ENCODE measurements at places on chromosomes 5 and 9. TPM values are rescaled to one million over a fixed set of nuclear protein-coding genes. Genes with fewer than 3 reads are reported as not detected.

DNA sequence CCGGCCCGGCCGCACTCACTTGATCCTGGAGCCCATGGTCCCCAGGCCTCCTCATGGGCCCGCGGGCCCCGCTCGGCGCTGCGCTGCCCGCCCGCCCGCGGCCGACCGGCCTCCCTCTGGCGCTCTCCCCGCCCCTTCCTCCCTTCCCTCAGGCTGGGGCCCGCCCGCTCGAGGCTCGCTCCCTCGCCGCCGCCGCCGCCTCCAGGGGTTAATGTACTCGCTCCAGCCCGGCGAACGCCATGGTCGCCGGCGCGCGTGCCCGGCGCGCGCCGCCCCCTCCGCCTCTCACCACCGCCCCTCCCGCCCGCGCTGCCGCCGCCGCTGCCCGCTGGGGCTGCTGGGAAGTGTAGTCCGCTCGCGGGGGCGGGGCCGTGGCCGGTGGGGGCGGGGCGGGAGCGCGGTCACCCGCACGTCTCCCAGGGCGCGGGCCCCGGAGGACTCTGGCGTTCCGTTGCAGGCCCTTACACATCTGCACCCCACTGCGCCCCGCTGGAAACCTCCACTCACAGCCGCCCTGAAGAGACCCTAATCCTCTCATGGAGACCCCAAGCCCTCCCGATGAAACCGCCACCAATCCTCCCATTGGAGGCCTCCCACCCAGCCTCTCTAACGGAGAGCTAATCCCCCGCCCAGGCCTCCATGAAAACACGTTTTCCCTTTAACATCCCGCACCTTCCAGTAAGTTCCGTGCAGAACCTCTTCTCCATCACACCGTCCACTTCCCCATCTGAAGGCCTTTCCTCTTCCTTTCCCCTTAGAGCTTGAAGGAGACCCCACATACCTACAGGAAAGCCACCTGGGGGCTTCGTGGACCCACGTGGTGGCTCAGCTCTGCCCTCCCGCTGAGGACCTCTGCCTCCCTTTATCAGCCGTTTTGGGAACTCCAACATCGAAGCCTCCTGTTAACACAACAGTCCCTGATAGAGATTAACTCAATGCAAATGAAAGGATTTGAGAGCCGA is at the start of gene DENND1A:
Gene DENND1A, minus strand, starts transcription at position 257 of the 962 bp plus-strand sequence. Its CDS starts 221 bp downstream, at position 36.
- peak; percentile 79 for DNase-seq

GRCh38 chr9:133934482-133935232 is 57.5 kb downstream of the VAV2 start:
- no peak for DNase-seq

- no peak for DNase-seq
Measured at GRCh38 chr5:31121224-31121623, 72.3 kb upstream of the CDH6 start.

GRCh38 chr9:73683862-73684591 is 532.4 kb downstream of the ANXA1 start:
- no peak for DNase-seq

- no peak for DNase-seq
Measured at GRCh38 chr9:3045153-3045552, 201.3 kb upstream of the PUM3 start.

- DNase-seq, result no peak
Measured at GRCh38 chr9:83266331-83266665, 203.4 kb upstream of the RASEF start.

DNA sequence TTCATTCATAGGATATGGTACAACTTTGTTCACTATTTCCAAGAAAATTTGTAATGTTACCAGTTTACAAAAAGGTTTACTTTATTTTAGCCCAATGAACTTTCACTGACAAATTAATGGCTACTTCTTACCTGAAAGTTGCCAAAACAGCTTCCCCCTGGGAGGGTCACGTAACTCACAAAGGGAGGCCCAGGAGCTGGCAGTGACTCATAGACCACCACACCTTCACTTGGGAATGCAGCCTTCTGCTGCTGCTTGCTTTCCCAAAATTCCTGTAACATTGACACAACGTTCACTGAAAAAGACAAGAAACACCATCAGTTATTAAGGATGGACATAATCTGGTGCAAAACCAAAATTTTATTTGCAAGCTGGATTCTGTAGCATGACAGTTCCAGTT is 18.1 kb downstream of the LIX1 start:
- DNase-seq, result no peak

DNA sequence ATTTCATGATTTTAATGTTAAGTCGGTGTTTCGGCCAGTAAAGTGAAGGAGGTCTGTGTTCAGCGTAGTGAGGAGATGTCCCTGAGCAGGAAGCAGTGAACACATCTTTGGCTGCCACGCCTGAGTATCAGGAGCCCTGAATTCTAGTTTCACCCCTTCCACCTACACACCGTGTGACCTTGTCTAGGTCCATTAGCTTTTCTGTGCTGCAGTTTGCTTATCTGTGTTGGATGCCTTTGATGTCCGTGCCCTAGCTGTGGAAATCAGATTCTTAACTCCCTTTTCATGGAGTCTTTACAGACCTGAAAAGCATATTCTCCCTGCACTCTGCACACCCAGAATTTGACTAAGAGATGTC is 601 bp downstream of the FBXO38 start:
- DNase-seq, result no peak

- DNase-seq, result no peak
Measured at GRCh38 chr9:130934702-130935647, 4.1 kb downstream of the FIBCD1 start.

DNA sequence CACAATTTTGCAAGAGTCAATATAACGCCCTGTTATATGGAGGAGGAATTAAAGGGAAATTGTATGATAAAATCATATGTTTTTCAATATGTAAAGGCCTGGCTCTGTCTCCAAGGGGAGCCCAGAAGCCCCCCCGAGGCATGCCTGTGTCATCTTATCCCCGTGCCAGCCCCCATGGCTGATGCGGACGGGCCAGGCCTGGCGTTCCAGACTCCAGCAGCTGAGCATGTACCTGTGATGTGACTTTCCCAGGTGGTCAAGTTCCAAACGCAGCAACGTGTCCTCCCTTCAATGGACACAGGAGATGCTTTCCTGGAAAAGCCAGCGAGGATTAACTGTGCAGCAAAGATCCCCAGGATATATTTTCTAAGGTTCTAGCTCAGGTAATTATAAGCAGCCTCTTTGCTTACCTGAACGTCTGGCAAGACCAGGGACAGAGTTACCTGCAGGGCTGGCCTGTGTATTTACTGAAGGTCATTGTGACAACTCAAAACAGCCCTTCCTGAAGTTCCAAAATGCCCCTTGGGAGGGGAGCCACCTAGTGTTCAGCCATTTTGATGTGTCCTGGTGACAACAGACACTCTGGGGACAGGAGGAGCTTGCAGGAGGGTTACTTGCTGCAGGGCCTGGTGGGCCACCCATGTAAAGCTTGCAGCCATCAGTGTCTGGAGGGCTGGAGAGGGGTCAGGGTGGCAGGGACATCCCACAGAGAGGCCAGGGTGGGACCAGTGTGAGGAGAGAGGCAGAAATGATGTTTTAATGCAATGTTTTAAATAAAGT is 53.3 kb upstream of the RNU6ATAC start:
- DNase-seq, result no peak

DNA sequence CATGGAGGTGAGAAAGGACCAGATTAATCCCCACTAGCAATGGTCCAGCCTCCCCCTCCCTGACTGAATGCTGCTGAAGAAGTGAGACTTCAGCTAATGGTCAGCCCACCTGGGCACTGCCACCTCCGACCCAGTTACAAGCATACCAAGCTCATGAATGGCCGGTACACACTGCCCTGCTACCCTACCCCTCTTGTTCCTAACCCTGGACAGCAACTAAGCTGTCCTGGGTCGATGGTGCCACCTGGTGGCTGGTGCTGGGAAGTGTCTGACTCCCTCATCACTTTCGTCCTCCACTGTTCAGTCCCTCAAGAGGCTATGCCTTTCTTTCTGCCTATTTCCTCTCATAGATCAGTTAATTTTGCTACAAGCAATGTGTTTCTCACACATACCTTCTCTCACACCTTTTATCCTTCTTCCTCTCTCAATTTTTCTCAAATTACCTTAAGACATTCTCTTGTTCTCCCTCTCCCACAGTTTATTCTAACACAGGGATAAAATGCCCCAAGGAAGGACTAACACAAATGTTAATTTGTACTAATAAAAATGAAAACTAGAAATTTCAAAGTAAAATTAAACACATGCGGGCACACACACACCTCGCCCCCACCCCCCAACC is 42.4 kb downstream of the PAX5 start:
- no peak for DNase-seq

GRCh38 chr5:108380531-108381349 is 1.2 kb downstream of the FBXL17 start:
- DNase-seq, result peak; percentile 21

DNA sequence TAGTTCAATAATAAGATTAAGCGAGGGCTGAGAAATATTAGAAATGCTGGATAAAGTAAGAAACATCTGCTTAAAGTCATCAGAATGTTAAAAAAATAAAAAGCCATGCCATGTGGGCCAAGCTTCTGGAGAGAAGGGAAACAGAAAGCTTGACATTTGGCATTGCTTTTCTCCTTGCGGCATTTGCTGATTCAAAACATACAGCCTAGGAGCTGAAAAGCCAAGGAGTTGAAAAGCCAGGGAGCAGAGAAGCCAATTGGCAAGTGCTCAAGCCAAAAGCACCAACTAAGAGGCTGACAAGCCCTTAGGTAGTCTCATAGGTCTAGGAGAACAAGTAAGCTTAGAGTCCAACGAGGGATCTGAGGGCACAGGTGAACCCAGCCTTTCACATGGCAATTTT is 754.3 kb downstream of the TLE4 start:
- DNase-seq, result no peak

DNA sequence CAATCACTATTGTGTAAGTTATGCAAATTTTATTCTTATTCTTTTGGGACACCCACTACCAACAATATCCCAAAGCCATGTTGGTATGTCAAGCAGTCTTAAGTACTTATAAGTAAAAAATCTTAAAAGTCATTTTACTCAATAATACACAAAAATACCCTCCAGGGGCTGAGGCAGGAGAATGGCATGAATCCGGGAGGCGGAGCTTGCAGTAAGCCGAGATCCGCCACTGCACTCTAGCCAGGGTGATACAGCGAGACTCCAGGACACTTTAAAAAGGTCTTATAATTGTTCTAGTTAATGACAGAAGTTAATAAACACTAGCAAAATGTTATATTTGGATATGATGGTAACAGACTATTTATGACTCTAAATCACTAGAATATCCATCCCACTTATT is 16.8 kb downstream of the CLINT1 start:
- DNase-seq, result no peak

DNA sequence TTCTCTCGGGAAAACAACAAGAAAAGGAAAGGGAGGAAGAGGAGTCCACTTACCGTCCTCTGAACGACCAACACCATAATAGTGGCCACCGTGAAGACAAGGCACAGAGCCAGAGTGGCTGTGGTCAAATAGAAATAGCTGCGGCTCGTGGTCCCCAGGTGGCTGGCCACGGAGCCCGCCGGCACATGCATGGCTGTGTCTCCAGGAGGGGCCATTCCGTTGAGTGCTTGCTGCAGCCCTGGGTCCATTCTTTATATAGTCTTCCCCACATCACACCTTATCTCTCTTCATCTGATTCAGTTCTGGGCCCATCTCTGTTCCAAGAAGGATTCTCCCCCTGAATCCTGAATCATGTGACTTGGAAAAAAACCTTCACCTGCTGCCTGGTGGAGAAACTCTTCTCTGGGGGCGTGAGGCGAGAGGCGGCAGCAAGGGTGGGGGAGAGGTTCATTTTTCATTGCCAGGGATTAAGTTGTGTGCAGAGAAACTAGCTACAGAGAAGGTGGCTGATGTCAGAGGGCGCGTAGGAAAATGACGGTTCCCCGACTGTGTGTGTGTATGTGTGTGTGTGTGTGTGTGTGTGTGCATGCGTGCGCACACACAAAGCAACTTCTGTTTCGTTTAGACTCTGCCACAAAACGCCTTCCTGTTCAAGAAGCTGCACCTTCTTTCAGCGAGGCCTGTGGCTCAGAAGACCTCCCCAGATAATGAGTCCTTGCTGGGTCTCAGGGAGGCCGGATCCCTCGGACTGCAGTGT is at the start of gene TNFSF8:
Gene TNFSF8, minus strand, starts transcription at position 536 of the 757 bp plus-strand sequence. Its CDS starts 288 bp downstream, at position 248.
- DNase-seq, result peak; percentile 76

DNA sequence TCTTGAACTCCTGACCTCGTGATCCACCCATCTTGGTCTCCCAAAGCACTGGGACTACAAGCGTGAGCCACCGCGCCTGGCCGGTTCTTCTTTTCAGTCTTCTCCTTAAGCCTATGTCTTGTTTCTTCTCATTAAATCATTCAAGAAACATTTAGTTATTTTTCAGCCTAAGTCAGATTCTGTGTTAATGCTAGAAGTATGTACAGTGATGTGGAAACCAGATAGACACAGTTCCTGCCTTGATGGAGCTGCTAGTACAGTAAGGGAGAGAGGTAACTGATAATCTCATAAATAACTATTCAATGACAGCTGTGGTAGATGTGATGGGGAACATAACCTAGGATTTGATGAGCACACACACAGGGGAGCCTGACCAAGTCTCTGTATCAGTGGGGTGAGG is 46.3 kb upstream of the NR3C1 start:
- DNase-seq, result no peak

DNA sequence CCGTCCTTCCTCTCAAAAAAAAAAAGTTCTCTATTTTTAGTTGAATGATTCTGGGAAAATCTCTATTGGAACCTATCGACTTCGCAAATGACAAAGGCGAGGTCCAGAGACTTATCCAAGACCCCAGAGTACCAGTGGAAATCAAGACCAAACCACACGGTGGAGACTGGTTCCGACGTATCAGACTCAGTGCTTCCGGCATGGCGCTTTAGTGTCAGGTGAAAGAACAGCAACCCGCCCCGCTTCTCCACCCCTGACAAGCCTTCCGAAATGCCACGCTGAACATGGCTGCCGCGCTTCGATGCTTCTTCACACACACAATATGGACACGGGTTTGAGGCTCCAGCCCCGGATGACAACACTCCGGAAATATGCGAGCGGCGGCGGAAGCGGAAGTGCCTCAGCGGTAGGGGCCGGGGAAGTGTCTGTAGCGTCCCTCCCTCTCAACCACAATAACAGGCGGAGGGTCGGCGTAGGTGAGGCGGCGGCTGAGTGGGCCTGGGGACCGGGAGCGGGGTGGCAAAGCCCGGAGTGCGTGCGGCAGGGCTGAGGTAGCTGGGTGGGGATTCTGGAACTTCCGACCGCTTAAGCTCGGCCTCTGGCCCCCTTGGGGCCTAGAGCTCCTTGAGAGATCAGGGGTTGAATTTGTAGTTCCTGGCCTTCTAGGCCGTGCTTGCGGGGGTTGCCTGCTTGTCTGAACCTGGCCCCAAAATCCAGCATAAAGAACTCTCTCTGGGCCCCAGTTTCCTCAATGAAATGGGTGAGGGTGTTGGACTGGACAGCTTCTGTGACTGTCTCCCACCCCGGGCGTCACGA is at the start of gene FBXO38:
Gene FBXO38, plus strand, starts transcription at position 395 of the 816 bp plus-strand sequence. CDS start 10,819 bp downstream, outside the sequence.
- DNase-seq, result peak; percentile 95

FOXD4L6 gene
- not detected for polyA plus RNA-seq

EXOSC2 gene
- 31.4 TPM for polyA plus RNA-seq

TLR4 gene
- polyA plus RNA-seq, result not detected

NDST1 gene
- 0.69 TPM for polyA plus RNA-seq

DOCK8 gene
- 84.6 TPM for polyA plus RNA-seq

DDX4 gene
- not detected for polyA plus RNA-seq

Data from naive thymus-derived CD4-positive, alpha-beta T cell (primary cell).